ENCODE measurements at places on chromosomes 6 and 20. TPM values are rescaled to one million over a fixed set of nuclear protein-coding genes. Genes with fewer than 3 reads are reported as not detected.

The GGT7 gene
- 17.3 TPM for total RNA-seq

- no peak for DNase-seq
Observed at GRCh38 chr6:48057601-48058000, 53.4 kb downstream of the PTCHD4 start.

The BIRC7 gene
- 2.9 TPM for total RNA-seq

DNA sequence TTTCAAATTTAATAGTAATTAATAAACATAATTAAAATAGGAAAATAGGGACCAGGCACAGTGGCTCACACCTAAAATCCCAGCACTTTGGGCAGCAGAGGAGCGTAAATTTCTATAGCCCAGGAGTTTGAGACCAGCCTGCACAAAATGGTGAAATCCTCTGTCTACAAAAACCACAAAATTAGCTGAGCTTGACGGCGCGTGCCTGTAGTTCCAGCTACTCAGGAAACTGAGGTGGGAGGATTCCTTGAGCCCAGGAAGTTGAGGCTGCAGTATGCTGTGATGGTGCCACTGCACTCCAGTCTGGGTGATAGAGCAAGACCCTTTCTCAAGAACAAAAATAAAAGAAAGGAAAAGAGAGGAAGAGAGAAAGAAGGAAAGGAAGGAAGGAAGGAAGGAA, 1387.0 kb upstream of the ADGRB3 start:
- no peak for DNase-seq

The TBC1D20 gene
- 44.8 TPM for total RNA-seq

- peak; percentile 100 for DNase-seq
Observed at GRCh38 chr6:45327956-45328522, at the start of gene RUNX2. TSS of gene RUNX2 (plus strand) at chr6:45328330. CDS start at chr6:45328727, 397 bp downstream.

The MCM8 gene
- total RNA-seq, result 5.0 TPM

The EBF4 gene
- 4.1 TPM for total RNA-seq
